ENCODE measurements at places on chromosomes 4 and X.

- DNase-seq = no peak
Observed at GRCh38 chr4:106058921-106059320, 163.7 kb downstream of the NPNT start.

- DNase-seq = no peak
Observed at GRCh38 chr4:55733932-55734331, 85.7 kb upstream of the EXOC1L start.

GRCh38 chr4:174266416-174266815, 17.1 kb downstream of the FBXO8 start:
- no peak for DNase-seq

DNA sequence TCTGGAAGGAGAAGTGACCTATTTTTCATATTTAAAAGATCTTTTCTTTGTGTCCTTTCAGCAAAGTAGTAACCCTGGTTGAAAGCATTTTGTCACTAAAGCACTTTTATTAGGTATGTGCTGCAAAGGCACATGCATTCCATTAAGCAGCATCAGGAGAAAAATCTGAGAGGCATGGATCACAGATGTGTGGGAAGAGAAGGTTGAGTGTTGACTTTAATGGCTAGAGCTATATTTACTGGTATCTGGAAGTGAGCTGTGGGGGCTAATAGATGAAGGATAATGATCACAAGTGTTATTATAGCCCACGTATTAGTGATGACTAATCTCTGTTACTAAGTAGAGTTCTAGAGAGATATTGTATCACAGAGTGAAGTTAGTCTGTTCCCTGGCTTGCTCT, 1520.7 kb downstream of the ARAP2 start:
- DNase-seq = no peak

- DNase-seq = no peak
Observed at GRCh38 chr4:65340382-65341109, 329.7 kb downstream of the EPHA5 start.

GRCh38 chrX:3518870-3519269, 172.4 kb upstream of the MXRA5 start:
- no peak for DNase-seq

GRCh38 chr4:81981218-81981617, 392.6 kb downstream of the HNRNPD start:
- DNase-seq = no peak

Measured in NCI-H2081 treated with DMSO at 0.1 percent for 48 hours (cell line).